ENCODE measurements at places on chromosomes 13 and 19. TPM values are rescaled to one million over a fixed set of nuclear protein-coding genes. Genes with fewer than 3 reads are reported as not detected.

RUBCNL gene
- total RNA-seq: 1.2 TPM

ZNF546 gene
- 4.7 TPM for total RNA-seq

ELSPBP1 gene
- not detected for total RNA-seq

JAK3 gene
- total RNA-seq: 204 TPM

ZNF486 gene
- 13.4 TPM for total RNA-seq

DOHH gene
- total RNA-seq: 14.8 TPM

NALCN gene
- not detected for total RNA-seq
